Stimulated activated CD4-positive, alpha-beta T cell treated with anti-CD3 and anti-CD28 coated beads, Interleukin-15, amount 100 ng/mL, for 1 hour (primary cell): ENCODE measurements at places on chromosomes 3 and 15.

DNA sequence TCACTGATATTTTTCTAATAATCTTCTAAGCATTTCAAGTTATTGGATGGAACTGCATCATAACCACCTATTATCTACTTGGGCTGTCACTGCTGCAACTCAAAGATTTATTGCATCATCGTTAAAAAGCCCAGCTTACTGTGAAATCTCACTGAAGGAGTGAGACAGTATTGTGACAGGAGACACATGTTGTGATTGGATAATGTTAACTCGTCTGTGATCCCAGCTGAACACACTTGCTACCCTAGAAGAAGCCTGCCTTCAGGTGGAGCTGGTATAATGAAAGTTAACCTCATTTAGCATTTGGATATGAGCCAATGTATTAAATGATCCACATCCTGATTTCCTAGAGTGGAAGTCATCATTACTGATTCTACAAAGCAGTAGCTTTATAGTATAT, 138.1 kb downstream of the MAP2K5 start:
- DNase-seq, result no peak

DNA sequence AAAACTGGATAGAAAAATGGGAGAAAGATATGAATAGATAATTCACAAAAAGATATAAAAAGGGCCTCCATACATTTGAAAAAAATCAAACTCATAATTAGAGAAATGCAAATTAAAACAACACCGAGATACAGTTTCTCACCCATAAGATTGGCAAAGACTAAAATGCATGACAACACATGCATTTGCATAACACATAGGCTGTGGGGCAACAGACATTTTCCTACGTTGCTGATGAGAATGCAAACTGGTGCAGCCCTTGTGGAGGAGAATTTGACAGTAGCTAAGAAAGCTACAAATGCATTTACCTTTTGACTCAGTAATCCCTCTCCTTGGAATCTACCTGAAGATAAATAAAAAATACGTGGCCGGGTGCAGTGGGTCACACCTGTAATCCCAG, 11.4 kb upstream of the CAND2 start:
- DNase-seq, result no peak

- DNase-seq, result no peak
These were observed 891.4 kb downstream of the NTRK3 start for GRCh38 chr15:87365186-87365585.

- peak; percentile 15 for DNase-seq
These were observed 676 bp downstream of the TCF12 start for GRCh38 chr15:56919031-56919608.

- no peak for DNase-seq
These were observed 5.4 kb downstream of the MGLL start for GRCh38 chr3:127816783-127817405.

DNA sequence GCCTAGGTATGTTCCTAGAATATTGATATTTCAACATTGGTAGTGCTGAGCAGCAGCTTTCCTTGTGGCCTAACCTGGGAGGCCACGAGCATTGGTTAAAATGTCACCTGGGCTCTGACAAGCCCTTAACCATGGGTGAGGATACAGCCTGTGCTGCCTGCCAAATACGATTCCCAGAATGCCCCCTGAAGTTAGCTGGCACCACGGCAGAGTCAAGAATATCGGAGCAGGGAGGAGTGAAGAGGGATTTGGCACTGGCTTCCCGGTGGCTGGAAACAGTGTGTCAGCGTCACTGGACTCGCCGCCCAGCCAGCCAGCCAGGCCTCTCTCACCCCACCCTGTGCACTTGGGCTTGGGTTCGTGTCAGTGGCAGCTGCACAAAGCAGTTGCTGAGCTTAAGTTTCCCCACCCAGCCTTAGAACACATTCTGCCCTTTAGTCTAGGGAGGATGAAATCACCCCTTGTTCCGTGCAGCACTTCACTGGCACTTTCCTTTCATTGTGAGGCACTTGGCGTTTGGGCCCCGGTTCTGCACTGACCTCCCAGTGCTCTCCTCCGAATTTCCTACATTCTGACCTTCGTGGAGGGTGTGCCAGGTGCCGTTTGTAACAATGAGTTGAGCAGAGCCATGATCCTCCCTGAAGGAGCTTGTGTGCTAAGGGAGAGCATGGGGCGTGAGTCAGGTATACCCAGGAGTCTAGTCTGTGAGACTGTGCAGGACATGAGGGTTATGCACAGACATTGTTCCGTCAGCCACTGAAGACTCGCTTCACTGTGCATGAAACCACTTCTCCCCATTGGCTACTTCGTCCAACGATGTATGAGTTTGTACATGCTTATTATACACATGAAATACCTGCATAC, 152.8 kb upstream of the BHLHE40 start:
- DNase-seq, result no peak

DNA sequence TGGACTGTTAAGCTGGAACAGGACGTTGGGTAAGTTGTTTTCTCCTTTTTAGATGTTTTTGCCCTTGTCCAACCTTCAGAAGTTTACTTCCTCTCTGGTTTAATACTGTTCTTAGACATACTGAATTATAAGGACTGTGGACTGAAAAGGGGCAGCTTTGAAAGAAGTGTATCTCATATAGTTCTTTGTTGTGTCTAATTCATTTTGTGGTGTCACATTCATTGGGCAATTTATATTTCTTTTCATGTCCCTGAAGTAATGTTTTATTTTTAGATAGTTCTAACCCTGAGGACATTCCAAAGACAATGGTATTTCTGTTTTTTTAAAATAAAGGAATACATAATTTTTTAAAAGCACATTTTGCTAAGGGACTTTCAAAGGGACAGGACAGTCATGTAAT, 45.2 kb downstream of the TMEM108 start:
- DNase-seq, result no peak

DNA sequence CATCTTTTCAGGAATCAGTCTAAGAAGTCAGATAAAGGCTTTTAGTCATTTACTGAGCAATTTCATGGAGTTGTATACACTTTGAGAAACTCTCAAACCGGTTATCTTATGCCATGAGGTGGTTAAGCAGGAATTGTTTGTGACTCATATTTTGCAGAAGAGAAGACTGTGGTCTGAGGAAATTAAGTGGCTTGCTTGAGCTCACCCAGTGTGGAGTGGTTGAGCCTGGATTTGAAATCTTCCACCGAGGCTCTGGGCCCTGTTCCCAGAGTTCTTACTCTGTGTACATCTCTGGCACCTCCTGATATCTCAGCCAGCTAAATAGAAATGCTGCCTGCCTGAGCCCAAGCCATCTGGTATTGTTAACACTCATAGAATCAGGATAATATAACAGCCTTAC, 37.8 kb upstream of the BCL6 start:
- no peak for DNase-seq

DNA sequence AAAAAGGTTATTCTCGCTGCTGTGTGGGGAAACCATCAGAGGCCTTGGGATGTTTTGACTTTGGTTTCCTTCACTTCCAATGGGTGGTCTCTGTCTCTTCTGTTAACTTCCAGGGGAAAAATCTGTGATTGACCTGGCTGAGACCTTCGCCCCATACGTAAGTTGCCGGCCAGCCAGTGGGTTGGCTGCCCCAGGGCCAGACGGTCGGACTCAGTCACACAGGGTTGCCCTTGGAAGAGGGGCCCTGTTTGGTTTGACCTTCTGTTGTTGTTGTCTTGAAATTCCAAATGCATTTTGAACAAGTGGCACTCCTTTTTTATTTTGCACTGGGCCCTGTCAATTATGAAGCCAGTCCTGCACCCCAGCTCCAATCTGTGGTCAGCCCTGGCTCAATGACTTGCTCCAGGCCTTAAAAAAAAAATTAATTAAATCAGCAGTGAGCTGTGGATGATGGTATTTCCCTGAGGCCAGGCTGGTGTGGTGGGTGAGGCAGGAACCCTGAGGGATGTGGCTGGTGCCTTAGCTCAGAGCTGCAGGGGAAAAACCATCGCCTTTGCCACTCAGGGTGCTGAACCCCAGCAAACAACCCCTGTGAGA, 4.5 kb downstream of the FAM107A start:
- no peak for DNase-seq

DNA sequence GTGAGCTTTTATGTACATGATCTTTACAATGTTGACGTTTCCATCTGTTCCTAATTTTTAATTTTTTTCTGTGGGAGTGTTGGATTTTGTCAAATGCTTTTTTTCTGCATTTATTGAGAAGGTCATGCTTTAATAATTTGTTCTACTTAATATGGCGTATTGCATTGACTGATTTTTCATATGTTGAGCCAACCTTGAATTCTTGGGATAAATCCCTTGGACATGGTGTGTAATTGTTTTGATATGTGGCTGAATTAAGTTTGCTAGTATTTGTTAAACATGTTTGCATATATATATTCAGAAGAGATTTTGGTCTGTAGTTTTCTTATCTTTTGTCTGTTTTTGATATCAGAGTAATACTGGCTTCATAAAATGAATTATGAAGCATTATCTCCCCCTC, 256.7 kb downstream of the EDEM1 start:
- no peak for DNase-seq
